ENCODE measurements at places on chromosomes 3 and 15.

DNA sequence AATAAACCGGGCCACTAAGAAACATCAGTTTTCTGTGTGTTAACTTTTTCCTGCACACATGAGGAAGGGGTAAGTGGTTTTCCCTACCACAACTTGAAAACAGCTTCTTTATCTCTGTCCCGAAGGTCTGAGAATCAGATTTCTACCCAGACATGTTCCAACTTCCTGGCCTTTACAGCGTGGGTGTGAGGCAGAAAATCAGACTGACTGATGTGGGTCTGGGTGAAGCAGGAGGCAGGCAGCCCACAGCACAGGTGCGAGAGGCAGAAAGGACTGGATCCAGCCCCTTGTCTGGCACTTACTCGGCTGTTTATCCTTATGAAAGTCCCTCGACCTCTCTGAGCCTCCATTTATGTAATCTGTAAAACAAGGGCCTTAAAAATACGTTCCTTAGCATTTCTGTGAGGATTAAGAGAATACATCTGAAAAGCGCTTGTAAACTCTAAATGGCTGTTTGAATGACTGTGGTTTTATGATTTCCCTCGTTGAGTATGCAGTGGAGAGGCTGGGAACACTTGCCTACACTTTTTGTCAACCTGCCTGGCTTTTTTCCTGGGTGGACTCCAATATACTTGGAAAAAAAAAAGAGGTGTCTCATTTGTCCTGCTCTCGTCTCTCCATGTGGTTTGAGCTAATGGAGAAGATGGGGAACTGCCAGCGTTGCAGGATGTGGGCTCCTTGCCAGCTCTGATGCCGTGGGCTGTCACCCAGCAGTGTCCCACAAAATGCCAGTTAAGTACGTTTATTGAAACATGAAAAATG is 3.1 kb downstream of the AGBL1 start:
- no peak for DNase-seq

- peak; percentile 13 for DNase-seq
Observed at GRCh38 chr3:106332884-106333283, 464.1 kb upstream of the CBLB start.

- DNase-seq: no peak
Observed at GRCh38 chr3:130699765-130700164, 46.9 kb downstream of the PIK3R4 start.

- DNase-seq: no peak
Observed at GRCh38 chr3:13871791-13872190, 8.1 kb downstream of the WNT7A start.

DNA sequence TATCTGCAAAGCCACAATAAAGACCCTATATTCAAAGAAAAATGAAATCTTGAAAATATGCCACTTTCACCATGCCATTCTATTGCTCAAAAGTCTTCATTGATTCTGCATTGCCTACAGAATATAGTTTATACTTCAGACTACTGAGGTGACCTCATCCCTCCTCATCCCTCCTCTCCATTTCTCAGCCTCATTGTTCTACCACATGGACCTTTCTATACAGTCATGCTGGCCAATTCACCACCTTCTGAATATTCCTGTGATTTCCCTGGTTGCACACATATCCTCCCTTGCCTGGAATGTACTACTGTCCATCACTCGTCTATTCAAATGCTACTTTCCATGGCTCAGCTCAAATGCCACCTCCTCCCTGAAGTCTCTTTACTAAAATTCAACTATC is 3.5 kb upstream of the COL8A1 start:
- no peak for DNase-seq

DNA sequence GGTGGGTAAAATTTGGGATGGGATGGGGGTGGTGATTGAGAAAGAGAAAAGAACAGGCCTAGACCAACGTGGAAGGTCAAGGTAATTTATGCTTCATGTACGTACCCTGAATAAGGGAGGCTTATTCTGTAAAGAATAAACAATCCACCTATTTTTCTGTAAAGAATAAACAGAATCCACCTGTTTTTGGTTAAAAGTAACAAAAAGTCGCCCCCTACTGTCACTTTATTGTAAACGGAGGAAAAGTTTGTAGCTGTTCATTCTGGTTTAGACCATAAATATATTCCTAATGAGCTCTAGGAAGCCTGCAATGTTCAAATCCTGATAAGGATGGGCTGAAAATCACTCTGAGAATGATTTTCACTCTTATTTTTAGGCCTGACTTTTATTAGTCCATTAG is 23.5 kb upstream of the SQOR start:
- no peak for DNase-seq

DNA sequence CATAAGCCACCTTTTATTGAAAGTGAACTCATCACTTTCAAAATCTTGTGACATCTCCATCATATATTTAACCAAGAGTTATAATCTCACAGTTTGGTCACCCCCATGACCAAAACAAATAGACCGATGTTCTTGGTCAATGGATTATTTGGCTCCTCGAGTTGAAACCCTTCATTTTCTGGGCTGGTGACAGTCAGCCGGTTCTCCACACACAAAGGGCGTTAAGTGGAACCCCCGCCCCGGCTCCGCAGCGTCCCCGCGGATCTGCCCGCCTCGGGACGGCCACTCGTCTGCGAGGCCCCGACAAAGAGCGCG is 772 bp downstream of the TSPAN3 start:
- DNase-seq: no peak
